Brain pericyte (primary cell): ENCODE measurements at places on chromosomes 13 and 19.

DNA sequence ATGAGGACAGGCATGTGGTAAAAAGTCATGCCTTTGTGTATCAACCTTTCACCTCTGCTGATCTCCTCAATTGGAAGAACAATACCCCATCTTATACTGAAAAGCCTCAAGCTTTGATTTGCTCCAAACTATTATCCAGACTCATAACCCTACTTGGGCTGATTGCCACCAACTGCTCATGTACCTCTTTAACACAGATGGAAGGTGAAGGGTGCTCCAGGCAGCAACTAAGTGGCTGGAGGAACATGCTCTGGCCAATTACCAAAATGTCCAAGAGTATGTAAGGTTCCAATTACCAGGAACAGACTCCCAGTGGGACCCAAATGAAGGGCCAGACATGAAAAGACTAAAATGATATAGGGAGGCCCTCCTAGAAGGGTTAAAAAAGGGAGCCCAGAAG is 78.3 kb downstream of the ZNF486 start:
- no peak for DNase-seq

GRCh38 chr13:111789011-111789410 is 277.9 kb upstream of the SOX1 start:
- no peak for DNase-seq

GRCh38 chr13:53135301-53135700 is 106.7 kb downstream of the OLFM4 start:
- no peak for DNase-seq

GRCh38 chr13:88068975-88069374 is 397.8 kb downstream of the SLITRK5 start:
- no peak for DNase-seq

DNA sequence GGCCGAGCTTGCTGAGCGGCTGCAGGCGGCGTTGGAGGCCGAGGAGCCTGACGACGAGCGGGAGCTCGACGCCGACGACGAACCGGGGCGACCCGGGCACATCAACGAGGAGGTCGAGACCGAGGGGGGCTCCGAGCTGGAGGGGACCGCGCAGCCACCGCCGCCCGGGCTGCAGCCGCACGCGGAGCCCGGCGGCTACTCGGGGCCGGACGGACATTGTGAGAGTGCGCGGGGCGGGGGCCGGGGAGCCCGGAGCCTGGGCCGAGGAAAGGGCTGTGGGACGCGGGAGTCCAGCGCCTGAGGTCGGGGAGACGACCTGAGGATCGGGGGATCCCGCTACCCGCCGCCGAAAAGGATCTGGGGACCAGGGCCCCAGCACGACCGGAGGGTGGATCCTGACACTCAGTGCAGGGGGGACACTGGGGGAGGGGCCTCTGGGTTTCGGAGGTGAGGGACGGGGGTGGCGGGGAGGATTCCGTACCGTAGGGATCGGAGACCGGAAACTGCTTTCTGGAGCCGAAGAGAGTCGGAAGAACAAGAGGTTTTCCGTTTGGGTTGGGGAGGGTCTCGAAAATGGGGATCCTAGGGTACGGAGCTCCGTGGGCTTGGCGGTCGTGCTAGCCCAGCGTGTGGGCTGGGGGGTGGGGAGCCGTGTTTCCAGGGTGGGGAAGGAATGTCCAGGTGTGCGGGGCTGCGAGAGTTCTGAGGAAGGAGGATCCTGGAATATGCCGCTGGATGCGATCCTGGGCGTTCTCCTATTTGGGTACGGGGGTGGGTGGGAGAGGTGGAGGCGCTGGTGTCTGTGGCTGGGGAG is 616 bp downstream of the HNRNPUL1 start:
- no peak for DNase-seq

- no peak for DNase-seq
These were observed 14.2 kb upstream of the ZNF91 start for GRCh38 chr19:23409392-23410048.
